ENCODE measurements at places on chromosomes 4 and X.

DNA sequence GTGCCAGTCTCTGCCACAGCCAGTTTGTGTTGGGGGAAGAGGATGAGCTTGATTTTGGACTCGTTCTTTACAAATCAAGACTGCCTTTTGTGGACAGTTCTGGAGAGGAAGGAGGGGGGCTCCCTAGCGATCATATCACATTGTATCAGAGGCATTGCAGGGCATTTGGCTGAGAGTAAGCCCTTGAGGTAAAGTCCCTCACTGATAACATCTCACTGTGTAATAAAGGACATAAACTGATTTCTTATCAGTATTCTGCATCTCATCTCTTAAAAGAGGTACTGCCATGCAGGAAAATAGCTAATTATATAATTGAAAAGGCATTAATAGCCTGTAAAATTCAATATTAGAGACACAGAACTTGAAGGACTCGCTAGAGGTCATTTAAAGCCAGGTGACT lies 6.1 kb upstream of the IGFBP7 start:
- no peak for DNase-seq

GRCh38 chr4:155543126-155543765 lies 123.4 kb upstream of the GUCY1A1 start:
- no peak for DNase-seq

GRCh38 chrX:31126205-31126604 lies 54.4 kb upstream of the FTHL17 start:
- no peak for DNase-seq

DNA sequence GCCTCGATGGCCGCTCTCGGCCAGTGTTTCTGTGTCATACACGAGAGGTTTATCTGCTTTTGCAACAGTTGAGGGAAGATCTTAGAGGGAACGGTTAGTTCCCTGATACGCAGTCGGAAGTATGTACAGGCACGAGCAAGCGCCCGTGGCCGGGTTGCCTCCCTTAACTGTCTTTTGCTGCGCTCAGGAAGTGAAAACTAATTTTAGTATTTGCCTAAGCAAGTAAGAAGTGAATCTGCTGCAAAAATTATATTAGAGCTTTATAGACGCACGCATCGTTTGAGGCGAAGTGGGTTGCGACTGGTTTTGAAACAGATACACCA lies 695 bp downstream of the MTM1 start:
- no peak for DNase-seq

- no peak for DNase-seq
Measured at GRCh38 chr4:68589790-68590189, 13.7 kb upstream of the UGT2B17 start.

DNA sequence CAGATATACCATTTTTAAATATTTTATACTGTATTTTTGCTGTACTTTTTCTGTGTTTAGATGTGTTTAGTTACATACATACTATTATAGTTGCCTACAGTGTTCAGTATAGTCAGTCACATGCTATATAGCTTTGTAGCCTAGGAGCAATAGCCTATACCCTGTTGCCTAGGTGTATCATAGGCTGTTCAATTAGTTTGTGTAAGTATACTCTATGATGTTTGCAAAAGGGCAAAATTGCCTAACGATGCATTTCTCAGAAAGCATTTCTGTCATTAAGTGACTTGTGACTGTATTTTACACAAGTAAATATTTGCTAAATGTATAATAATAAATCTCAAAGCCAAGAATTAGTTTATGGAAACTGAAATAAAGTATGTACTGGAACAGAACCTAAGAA lies 9.5 kb downstream of the ETFDH start:
- no peak for DNase-seq

DNA sequence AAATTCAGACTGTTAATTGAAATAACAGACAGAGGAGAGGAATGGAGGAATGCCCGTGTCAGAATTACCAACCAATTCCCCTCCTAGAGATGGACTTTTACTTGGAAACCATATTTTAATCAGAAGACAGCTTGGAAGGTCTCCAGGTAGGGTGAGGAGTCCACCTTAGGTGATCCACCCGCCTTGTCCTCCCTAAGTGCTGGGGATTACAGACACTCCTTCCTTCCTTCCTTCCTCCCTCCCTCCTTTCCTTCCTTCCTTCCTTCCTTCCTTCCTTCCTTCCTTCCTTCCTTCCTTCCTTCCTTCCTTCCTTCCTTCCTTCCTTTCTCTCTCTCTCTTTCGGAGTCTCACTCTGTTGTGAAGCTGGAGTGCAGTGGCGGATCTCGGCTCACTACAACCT lies 328.0 kb downstream of the RAPGEF2 start:
- no peak for DNase-seq

DNA sequence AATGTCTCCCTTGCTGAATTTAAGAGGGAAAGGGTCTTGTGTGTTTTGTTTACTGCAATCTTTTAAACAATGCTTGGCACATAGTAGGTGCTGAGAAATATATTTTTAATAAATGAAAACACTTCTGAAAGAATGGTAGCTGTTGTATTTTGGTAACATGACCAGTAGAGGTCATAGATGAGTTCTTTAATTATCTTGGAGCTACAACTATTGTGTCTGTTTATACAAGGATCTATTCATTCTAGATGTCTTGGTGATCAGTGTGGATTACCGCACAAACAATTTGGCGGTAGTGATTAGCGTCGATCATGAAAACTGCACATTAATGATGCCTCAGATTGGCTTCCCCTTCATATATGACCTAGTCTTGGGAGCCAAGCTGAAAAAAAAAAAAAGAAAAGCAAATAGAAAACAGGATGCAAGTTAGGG lies 21.4 kb upstream of the SCRG1 start:
- DNase-seq, result no peak

DNA sequence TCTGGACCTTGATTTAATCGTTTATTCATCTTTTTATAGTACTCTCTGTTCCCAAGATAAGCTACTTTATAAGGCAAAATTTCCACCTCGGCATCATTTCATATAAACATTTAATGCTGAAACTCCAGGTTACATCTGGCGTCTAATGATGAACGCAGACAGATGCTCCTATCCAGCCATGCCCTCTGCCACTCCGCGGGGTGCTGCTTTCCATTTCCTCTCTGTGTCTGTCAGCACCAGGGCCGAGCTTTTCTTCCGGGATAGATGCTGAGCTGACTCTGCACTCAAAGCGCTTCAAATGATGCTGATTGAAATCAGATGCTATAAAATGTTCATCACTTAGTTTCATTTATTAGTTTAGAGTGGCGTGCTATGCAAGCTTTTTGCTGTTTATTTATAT lies 80.5 kb upstream of the HELT start:
- no peak for DNase-seq

DNA sequence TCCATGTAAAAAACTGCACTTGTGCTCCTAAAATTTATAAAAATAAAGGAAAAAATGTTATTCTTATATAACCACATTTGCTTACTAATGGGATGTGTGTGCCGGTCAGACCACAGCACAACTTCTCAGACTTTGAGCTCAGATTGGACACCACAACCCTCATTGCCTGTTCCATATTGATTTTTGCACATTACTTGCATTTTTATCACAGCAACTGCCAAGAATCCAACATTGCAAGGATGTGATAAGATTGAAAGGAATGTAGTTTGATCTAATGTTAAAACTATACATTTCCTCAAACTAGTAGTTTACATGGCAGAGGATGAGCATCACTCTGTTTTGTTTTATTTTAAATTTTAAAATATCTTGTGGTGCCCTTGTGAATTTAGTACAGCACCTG lies 227.8 kb downstream of the KDR start:
- no peak for DNase-seq

DNA sequence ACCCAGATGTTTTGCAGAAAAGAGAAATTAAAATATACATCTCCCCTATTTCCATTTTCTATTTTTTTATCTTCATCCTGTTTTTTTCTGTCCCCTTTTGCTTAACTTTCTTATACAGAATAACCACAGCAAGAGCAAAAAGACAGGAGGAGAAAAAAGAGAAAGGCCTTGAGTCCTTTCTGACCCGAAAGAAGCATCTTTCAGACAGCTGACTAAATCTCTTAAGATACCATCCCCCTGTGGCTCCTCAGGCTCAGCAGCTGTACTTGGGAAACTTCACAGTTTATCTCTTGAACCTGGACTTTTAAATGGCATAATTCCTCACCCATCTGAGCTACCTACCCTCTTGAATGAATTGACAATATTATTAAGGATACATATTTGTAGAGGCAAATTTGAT lies 100.2 kb downstream of the FIP1L1 start:
- no peak for DNase-seq

- DNase-seq, result no peak
Measured at GRCh38 chr4:89358935-89359638, 51.5 kb upstream of the GPRIN3 start.

- DNase-seq, result no peak
Measured at GRCh38 chr4:173782660-173783059, 252.6 kb upstream of the HAND2 start.

- DNase-seq, result no peak
Measured at GRCh38 chr4:22910200-22910599, 217.5 kb downstream of the GBA3 start.

- no peak for DNase-seq
Measured at GRCh38 chrX:136086521-136086920, 60.8 kb upstream of the FHL1 start.

- DNase-seq, result no peak
Measured at GRCh38 chr4:45992728-45993127, 131.1 kb downstream of the GABRG1 start.

DNA sequence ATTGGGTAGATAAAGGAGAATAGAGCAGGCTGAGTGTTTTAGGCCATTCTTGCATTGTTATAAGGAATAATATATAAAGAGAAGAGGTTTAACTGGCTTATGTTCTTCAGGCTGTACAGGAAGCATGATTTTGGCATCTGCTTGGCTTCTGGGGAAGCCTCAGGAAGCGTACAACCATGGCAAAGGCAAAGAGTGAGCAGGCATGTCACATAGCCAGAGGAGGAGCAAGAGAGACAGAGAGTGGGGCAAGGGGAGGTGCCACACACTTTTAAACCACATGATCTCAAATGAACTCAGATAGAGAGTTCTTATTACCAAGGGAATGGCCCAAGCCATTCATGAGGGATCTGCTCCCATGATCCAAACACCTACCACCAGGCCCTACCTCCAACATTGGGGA lies 4.4 kb upstream of the METTL14 start:
- no peak for DNase-seq

GRCh38 chr4:135545616-135546317 lies 1344.2 kb upstream of the PABPC4L start:
- DNase-seq, result no peak

GRCh38 chr4:10727140-10727880 lies 42.7 kb upstream of the CLNK start:
- DNase-seq, result no peak

- DNase-seq, result no peak
Measured at GRCh38 chr4:165610679-165611437, 232.1 kb downstream of the CPE start.

DNA sequence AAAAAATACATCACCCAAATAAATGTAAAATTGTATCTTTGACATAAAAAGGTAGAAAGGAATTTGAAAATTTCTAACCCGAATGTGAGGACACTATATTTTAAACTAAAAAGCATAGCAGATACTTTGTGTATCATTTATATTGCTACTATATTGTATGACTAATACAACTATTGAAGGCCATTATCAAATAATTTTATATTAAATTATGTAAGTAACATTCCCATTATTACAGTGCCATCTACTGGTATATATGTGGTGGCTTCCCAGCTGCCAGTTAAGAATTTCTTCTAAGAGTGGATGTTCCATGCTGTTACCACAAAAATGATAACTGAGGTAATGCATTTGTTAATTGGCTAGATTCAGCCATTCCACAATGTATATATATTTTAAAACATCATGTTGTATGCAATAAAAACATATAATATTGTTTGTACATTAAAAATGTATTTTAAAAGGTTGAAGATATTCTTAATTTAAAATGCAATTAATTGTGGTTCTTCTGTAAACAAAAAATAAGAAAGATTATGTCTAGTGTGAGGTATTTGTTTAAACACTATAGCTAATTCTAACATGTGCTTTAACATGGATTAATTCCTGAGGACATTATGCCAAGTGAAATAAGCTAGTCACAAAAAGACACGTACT lies 65.3 kb downstream of the EGF start:
- DNase-seq, result peak; percentile 59

DNA sequence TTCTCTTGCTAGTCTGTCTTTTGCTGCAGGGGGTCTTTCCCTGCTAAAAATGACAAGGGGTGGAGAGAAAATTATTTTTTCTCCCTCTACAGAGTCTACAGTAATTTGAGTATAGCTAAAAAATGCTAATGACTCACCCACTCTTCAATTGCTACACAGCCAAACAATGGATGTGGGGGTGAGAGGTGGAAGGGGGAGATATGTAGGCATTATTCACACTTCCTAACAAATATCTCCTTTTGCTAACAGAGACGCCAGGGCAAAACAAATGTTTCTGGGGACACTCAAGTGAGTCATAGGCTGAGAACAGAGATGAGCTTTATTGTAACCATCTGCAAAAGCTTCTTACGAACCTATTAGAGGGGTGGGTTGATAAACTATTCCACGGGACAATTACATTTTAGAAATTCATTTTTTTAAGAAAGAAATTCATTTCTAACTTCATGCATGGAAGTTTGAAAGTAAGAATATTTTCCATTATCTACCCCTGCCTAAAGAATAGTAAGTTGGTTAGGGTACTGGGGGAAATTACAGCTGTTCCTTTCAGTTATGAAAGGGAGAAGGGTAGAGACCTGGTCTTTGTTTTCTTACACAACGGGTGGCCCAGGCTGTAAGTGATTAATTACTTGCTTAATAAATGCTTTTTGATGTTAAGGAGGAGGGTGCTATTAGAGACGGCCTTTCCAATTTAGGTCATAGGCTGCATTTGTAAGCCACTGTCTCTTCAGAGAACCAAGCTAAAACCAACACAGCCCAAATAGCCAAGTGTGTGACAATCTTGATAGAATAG lies 12.8 kb downstream of the SCD5 start:
- DNase-seq, result peak; percentile 62

- no peak for DNase-seq
Measured at GRCh38 chr4:37244583-37245390, at the start of gene NWD2. NWD2 (plus strand) TSS chr4:37244743; CDS start chr4:37245068, 325 bp downstream.

GRCh38 chr4:85933291-85933640 lies 426.6 kb downstream of the MAPK10 start:
- DNase-seq, result no peak

- DNase-seq, result no peak
Measured at GRCh38 chr4:113677325-113677724, 84.2 kb downstream of the CAMK2D start.

GRCh38 chr4:70801265-70801809 lies 38.4 kb downstream of the GRSF1 start:
- DNase-seq, result no peak

DNA sequence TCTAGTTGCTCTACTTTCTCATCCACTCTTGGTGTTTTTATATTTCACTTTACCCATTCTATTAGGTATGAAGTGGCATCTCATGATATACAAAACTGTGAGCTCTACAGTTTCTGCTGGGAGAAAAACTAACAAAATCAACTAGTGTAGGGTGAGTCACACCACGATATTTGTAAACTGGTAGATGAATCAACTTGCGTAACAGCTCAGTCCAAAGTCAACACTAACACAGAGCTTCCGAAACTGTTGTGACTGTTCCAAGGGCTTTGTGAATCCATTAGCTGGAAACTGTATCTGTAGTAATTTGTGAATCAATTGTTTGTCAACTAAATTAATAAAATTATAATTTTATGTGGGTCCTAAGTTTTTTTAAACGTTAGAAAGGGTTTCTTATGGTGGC lies 119.8 kb upstream of the TSPAN5 start:
- DNase-seq, result no peak
